Stimulated activated CD8-positive, alpha-beta memory T cell treated with anti-CD3 and anti-CD28 coated beads, Interleukin-4, amount 100 ng/mL, for 1 hour (primary cell): ENCODE measurements at places on chromosomes 5 and 9.

- DNase-seq: no peak
Measured at GRCh38 chr9:16136961-16137360, 584.1 kb downstream of the CCDC171 start.

GRCh38 chr5:169554251-169554650, 29.3 kb upstream of the SPDL1 start:
- no peak for DNase-seq

DNA sequence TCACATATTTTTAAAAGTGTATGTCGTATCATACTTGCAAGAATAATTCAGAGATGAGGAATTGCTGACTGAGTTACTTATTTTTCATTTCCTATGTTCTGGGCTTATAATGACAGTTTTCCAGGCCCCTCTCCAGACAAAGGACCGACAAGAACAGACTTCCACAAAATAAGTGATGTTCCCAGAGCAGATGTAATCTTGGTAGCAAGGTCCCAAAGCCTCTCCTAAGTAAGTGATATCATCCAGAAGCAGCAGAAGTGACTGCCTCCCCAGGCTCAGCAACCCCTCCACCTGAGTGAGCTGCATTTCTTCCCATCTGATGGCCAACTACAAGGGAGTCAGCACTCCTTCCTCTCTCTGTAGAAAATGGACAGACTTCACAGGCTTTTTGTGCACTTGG, 57.1 kb downstream of the SEMA6A start:
- no peak for DNase-seq

DNA sequence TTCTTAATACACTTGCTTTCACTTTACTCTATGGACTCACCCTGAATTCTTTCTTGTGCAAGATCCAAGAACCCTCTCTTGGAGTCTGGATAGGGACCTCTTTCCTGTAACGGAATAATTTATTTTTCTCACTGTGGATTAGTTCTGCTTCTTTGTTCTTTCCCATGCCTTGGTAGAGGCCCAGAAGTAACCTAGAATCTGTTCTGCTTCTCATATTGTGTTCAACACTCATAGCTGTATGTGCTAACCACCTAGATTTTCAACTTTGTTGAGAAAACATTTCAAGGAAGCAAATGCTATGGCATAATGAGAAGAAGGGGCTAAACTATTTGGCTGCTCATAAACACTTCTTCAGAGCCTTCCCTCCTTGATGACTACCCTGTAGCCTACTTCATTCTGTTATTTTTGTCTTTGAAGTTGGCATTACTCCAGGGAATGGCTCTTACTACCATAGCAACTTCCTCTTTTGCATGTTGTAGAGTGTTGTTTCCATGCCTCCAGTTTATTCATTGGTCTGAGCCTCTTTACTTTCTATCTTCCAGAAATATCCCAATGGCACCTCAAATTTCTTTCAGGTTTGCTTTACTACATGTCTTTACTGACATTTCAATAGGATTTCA, 74.3 kb downstream of the KIAA0825 start:
- no peak for DNase-seq

GRCh38 chr5:61768692-61769281, 436.7 kb downstream of the ZSWIM6 start:
- no peak for DNase-seq

- no peak for DNase-seq
Measured at GRCh38 chr9:70949239-70949638, 172.2 kb downstream of the TRPM3 start.

DNA sequence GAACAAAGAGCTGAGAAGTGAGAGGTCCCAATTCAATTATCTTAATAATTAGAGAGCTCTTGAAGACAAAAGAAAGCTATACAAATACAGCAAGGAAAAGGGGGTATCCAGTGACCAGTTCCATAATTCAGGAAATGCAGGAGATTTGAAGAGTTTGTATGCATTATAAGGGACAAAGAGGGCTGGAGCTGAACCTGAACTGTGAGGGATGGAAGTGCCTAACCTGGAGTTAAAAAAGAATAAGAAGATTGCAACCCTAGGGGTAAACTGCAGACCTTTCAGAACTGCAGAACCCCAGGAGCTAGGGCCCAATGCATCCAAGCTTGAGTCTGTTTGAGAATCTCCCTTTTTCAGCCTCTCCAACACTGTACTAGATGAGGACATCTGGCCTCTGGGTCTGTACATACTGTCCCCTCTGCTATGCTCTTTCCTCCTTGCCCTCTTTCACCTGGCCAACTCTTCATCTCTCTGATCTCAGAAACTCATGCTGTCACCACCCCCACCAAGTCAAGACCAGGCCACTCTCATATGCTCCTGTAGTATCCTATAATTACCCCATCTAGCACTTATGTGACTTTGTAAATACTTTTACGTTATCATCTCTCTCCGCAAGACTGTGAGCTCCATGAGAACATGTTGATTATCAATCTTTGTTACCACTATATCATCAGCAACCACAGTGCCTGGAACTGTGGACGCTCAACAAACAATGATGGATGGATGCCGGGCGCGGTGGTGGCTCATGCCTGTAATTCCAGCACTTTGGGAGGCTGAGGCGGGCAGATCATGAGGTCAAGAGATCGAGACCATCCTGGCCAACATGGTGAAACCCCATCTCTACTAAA, 6.6 kb upstream of the PRKACG start:
- DNase-seq: no peak

- no peak for DNase-seq
Measured at GRCh38 chr5:120382833-120383232, 81.3 kb upstream of the PRR16 start.

DNA sequence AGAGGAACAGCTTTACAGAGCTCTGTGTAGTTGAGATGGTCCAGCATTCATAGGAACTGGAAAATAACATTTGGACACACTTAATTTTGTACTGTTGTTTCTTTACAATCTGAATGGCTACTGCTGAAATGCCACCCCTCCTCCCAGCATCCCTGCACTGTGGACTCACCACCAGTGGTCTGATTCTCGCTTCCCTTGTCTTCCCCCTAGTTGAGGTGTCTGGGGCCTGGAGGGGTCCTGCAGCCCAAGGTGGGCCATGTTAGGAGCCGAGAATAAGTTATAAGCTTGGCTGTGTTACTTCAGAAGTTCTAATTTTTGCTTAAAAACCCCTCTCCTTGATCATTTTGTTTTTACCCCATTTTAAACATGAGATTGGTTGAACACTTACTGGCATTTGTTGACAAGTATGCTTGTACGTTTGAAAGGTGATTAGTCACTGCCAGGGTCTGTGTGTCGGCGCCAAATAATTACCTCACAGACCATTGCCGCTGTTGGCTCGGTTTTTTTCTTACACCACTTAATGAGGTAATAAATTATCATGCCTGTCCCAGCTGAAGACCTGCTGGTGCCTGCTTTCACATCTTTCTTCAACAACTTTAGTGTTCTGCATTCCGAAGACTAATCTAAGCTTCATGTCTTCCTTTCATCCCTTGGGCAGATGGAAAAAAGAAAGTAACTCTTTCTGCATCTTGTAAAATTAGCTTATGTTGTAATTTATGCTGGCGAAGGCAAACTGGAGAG, 65.8 kb downstream of the MCCC2 start:
- DNase-seq: no peak

GRCh38 chr9:109908459-109909390, 128.7 kb downstream of the PALM2AKAP2 start:
- DNase-seq: no peak

DNA sequence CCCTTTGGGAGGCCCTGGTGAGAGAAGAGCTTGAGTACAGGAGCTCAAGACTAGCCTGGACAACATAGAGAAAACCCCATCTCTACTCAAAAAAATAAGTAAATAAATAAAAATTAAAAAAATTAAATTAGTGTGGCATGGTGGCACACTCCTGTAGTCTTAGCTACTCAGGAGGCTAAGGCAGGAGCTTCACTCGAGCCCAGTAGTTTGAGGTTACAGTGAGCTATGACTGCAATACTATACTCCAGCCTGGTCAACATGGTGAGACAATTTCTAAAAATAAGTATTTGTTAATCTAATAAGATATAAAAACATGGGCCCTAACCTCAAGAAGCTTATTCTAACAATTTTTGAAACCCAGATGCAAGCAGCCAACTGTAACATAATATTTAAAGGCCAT, 7.6 kb downstream of the RNF38 start:
- DNase-seq: no peak

DNA sequence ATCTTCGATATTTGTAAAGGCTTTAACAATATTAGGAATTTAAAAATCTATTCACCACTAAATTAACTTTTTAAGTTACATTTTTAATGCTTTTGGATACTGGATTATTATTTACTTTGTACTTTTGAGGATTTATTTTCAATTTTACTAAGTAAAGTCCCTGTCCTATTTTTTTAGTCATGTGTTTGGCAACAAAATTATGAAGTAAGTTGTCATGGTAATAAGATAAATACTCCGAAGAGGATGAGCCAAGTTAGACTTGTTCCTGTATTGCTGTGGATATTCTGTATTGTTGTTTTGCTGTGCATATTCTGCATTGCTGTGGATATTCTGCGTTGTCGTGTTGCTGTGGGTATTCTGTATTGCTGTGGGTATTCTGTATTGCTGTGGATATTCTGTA, 210.1 kb downstream of the MTRR start:
- DNase-seq: no peak

DNA sequence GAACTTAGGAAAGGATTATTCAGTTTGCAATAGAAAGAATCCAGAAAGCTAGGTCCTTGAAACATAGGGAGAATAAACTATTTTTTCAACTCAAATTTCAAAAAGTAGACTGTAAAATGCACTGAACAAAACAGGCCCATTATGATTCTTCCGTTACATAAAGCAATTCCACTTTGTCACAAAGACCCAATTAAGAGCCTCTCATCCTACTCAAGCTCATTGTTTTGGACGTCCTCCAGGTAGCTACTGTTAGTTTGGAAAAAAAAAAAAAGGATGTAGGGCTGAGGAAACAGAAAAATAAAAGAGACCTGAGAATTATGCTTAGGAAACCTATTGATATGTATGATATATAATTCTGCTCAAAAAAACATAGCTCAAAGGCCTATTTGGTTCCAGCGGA, 74.0 kb downstream of the DIRAS2 start:
- no peak for DNase-seq

- no peak for DNase-seq
Measured at GRCh38 chr9:4080921-4081895, 218.7 kb downstream of the GLIS3 start.

- DNase-seq: no peak
Measured at GRCh38 chr5:86918246-86918645, 300.5 kb downstream of the COX7C start.

DNA sequence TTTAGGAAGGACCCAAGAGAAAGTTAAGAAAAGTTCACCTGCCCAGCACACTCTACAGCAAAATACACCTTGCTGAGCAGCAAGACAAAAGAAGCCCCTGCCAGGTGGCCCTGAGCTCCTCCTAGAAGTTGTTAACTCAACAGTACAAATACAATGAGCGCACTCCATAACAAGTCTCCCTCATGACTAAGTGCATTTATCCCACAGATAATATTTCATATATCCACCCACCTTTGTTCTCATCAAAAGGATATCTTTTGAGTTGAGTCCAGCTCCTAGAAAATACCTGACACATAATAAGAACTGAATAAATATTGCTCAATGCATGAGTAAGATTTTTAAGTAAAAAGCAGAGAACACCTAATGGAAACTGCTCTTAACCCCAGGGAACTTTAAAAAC, 73.3 kb downstream of the ABCA1 start:
- DNase-seq: no peak

GRCh38 chr5:159921721-159922120, 5.4 kb downstream of the ADRA1B start:
- no peak for DNase-seq

- DNase-seq: no peak
Measured at GRCh38 chr5:16461782-16462181, 3.8 kb downstream of the ZNF622 start.

DNA sequence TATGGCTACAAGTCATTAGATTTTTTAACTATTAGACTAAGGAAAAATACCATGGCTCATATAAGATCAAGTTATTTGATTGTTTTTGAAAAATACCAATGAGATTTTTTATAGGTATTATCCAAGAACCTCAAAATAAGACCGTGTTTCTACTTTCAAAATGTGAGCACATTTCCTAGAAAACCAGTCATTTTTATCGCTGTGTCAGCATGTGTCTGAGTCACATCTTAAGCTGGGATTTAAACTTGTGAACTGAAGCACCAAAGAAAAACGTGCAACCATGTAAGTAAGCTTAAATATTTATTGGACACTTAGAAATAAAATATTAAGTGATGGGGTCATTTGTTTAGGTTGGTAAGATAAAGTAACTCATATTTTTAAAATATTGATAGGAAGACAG, 1676.0 kb upstream of the NUDT12 start:
- DNase-seq: no peak

DNA sequence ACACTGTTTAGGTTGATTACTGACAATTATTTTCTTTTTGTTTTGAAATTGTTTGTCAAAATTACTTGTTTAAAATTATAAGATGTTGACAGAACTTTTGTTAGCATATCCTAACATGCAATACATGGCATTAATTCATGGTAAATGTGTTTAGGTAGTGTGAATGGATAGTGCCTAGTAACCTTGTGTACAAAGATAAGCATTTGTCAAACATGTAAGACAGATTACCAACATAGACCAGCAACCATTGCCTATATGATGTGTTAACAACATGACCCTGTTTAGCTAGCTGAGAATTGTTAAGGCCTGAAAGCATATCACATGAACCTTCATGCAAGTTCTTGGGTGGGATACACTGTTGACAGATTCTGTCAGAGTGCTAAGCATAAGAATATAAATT, 13.4 kb downstream of the MAN2A1 start:
- DNase-seq: no peak
